ENCODE measurements at places on chromosomes 3 and 15. TPM values are rescaled to one million over a fixed set of nuclear protein-coding genes. Genes with fewer than 3 reads are reported as not detected.

DNA sequence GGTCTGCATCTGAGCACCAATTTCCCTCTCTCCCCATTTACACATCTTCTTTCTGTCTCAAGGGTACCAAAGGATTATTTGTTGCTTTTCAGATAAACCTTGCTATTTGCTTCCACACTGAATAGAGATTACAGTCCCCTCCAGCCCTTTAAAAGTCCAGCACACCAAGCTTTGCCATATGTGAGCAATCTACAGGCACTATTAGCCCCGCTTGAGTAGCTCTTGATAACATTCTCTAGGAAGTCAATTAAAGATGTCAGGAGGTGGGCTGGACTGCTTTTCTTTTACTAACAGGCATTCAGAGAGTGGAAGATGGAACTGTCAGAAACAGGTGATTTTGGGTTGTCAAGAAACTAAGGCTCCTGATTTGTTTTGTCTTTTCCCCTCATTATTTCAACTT is 417.0 kb downstream of the ROBO2 start:
- DNase-seq = no peak

DNA sequence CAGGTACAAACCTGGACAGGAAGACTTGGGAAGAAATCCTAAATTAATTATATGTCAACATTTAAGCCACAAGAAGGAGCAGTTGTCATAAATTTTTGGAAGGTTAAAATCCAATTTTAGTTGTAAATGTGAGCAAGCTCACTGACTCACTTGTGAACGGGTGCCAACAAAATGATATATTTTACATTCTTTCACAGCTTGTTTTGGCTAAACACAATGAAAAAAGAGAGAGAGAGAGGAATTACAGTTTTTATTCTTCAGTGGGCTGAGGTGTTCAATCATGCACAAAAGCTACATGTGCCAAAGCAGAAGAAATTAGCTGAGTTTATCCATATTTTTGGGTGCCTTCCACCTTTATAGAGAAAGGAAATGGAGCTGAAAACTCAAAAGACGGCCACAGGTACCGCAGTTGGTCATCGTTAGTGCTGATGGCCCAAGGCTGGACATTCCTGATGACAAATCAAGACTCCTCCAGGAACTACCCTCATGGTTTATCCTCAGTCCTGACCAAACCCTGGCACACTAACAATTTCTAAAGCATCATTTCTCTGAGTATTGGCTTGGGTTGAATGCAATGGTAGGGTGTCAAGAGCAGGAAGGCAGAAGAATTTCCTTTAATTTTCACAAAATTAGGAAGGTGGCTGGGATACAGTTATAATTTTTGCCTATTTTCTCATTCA is 37.6 kb upstream of the WNT5A start:
- no peak for DNase-seq

- no peak for DNase-seq
Measured at GRCh38 chr15:44084171-44084570, 110.9 kb downstream of the FRMD5 start.

Gene SORD
- polyA plus RNA-seq = 40.1 TPM

DNA sequence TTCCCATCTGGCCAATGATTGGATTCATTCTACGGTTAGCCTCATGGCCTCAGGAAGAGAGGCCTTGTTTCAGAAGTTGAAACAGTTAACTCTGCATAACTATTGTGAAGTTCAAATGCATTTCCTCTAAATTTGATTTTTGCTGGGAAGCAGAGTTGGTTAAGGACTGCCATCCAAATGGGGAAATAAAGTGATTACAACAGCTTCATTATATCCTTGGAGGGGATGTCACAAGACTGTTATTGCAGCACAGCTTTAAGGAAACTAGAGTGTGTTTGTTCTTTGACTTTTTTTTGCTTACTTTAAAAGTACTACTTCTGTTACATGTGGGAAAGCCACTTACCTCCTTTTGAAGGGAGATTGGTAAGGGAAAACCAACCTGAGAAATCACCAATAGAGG is 164.8 kb downstream of the AKAP13 start:
- no peak for DNase-seq
